Gastroesophageal sphincter (tissue), 4 donors: ENCODE measurements at places on chromosomes 4 and X. TPM values are rescaled to one million over a fixed set of nuclear protein-coding genes. Genes with fewer than 3 reads are reported as not detected.

DNA sequence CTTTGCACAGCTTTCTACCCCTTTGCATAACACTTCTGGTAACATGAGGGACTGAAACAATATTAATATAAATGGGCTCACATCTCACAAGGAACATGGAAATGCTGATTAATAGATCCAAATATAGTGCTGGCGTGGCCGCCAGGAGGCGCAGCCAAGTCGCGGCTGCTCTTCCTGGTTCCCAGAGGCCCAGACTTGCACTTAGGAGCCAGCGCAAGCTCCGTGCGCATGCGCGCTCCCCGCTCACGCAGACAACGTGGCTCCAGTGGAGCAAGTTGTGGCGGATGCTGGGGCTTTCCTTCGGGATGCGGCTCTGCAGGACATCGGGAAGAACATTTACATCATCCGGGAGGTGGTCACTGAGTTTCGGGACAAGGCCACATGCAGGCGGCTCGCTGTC is 318.3 kb upstream of the SLC7A11 start:
- ATAC-seq = no peak

- no peak for ATAC-seq
Measured at GRCh38 chr4:143420227-143420626, 83.6 kb downstream of the GAB1 start.

DNA sequence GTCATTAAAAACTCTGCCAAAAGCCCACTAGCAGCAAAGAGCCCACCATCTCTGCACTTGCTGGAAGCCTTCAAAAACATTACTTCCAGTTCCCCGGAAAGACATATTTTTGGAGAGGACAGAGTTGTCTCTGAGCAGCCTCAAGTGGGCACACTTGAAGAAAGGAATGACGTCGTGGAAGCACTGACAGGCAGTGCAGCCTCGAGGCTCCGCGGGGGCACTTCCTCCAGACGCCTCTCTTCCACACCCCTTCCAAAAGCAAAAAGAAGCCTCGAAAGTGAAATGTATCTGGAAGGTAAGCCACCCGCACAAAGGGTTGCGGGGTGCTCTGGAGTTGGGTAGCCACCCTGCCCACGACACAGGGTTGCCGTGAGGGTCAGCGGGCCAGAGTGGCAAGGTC is 25.9 kb downstream of the OFD1 start:
- ATAC-seq = no peak

DNA sequence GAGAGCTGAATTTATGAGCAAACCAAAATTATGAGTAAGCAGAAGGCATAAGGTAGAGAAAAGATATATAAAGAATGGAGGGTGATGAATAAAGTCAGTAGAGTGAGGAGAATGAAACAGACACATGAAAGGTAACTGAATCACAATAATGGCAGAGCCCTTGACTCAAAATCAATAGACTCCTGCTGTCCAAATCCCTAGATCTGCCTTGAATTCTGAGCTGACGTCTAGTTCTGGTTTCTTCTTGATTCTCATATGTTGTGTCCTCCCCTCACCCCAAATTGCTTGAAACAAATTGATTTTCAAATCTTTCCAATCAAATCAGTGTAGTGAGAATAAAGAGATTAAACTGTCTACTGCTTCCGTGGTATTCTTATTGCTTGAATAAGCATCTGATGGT is 86.6 kb upstream of the IQCM start:
- no peak for ATAC-seq

The MAGEA8 gene
- total RNA-seq = not detected
